Inflammatory macrophage treated with lipopolysaccharide for 4 hours (primary cell): ENCODE measurements at places on chromosomes 5 and 9.

DNA sequence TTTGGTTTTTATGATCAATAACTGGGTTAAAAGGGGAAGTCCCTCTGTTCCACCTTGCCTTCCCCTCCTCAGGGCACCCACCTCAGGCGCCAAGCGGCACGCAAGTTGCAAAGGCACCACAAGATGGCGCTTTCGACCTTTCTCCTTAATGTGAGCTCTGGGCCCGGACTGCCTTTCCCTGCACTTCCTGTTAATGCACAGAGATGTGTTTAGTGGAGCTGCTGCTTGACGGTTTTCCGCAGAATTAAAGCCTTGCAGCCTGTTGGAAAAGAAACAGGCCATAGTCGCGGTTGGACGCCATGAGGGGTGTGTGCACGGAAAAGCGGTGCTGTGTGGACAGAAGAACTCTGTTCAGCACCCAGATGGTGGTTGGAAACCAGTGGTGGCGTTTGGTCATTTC lies 17.9 kb downstream of the CXCL14 start:
- peak; percentile 81 for DNase-seq

DNA sequence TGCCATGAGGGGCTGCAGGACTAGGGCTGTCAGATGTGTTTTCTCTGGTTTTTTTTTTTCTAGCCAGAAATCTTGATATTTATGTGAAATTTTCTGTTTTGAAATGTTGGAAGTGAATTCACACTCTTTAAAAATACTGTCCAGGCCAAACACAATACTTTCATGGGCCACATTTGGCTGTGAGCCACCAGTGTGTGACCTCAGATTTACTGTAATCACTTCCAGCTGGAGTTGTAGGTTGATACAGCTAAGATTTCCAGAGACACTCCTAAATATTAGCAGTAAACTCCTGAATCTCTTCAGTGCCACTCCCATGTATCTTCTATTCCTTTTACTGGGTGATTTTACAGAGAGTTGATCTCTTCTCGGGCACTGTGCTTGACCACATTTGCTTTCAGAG lies 92.2 kb upstream of the CKMT2 start:
- DNase-seq = no peak

GRCh38 chr9:94176608-94177007 lies 82.5 kb upstream of the ZNF169 start:
- no peak for DNase-seq

DNA sequence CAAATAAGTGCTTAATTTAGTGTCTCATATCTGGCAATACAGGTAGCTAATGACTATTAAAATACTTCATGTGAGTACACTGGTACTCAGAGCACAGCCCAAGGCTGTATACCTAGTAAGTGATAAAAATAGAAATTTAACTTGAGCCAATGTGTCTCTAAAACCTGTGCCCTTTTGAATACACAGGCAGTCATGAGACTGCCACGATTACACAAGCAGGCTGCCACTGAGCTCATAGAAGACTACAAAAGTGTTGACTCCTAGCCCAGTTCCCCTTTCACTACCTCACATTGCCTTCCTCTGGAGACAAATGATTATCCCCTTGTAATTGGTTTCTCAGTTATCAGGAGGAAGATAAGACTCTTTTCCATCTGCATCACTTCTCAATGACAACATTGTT lies 66.3 kb upstream of the PAPPA start:
- DNase-seq = peak; percentile 47

DNA sequence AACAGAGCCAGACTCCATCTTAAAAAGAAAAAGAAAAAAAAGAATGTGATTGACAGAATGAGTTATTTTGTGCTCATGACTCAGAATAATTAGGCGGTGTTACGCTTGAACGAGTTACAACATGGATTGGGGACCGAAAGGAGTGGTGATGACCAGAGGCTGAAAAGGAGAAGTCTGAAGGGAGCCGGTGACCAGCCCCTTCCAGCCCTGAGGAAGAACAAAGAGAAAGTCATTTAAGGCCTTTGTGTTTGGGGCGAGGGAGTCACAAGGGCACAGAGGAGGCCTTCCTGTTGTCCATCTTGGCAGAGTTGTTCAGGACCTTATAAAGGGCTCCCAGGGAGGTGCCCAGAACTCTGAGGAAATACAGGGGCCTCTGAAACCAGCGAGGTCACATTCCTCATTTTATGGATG lies 131.6 kb downstream of the GOLPH3 start:
- DNase-seq = peak; percentile 95

DNA sequence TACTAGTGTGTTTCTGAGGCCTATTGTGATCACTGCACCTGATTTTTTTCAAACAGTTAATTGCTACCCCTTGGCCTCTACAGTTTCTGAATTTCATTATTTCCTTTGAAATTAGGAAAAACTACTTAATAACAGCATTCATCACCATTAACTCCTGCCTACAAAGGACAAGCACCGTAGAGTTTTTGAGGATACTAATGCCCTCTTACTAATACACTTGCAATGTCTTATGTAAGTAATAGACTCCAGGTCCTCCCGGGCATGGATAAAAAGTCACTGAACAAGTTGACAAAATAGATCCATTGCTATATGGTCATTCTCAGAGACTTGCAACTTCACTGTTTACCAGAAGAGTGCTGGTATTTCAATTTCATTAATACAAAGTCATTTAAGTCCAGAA lies 1172.5 kb downstream of the CDH12 start:
- no peak for DNase-seq

DNA sequence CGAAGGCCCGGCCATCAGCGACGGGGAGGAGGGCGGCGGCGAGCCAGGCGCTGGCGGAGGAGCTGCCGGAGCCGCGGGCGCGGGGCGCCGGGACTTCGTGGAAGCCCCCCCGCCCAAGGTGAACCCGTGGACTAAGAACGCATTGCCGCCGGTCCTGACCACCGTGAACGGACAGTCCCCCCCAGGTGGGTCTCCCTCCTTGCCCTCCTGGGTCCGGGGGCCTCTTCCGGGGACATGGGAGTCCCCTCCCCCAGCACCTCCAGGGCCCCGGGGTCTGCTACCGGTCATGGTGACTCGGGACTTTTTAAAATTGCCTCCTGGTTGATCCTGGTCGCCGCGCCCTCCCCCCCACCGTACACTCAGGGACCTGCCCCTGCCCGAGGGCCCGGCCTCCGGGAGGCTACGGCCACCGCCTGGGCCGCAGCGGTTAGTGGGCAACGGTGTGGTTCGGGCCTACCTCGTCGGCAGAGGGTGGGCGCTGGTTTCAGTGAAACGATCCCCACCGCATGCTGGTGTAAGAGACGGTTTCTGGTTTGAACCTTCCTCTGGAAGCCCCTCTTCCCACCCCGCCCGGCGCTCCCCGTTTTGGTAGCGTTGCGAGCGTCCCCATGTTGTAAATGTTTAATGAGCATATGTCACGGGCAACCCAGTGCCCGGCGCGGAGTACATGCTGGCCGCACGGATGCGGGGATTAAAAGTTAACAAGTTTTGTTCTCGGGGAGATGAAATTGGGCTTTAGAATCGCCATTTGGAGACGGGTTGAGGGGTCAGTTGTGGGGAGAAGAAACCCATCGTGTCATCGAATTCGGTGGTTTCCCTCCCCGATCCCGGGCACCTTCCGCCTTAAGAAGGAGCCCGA lies 1.1 kb downstream of the LARP1 start:
- peak; percentile 42 for DNase-seq

DNA sequence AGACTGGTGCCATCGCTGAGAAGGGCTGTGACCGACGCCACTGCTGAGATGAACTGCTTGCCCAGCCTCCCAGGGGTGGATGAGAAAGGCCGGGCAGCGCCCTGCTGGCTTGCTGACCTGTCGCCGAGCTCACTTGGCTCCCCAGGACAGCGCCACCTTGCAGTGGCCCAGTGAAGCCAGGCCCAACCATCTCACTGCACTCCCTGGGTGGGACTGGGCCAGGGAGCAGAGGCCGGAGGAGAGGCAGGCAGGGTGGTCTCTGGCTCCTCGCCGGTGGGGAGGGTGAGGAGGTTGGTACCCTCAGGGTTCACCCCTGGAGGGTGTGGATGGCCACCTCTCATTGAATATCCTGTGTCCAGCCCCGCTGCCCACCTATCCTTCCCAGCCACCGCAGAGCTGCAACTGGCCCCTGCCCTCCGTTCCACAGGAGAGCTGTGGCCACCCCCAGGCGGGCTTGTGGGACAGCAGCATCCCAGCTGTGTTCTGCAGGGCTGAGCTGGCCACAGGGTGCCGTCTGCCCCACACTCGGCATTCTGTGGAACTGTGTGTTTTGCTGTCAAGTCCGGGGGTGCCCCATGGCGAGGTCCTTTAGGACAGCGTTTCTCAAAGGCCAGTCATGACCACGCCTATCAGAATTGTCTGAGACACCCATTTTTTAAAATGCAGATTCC lies 41.0 kb upstream of the FCN2 start:
- no peak for DNase-seq

DNA sequence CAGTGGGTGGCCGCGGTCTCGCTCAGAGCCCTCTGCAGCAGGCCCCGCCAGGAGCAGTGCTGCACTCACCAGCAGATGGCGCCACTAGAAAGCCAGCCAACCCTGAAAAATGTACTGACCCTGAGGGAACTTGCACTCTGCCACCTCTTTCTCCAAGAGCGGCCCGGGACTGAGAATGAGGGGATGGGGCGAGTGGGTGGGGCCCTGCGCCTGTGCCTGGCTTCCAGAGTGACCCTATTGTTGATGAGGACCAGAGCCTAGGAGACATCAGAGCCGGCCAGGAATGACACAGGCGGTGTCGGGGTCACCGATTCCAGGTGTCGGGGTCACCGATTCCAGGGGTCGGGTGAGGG lies 2.9 kb upstream of the IL17B start:
- DNase-seq = peak; percentile 55

- no peak for DNase-seq
Observed at GRCh38 chr9:38138276-38138675, 69.2 kb upstream of the SHB start.

GRCh38 chr9:77291714-77292113 lies 114.4 kb downstream of the VPS13A start:
- no peak for DNase-seq

- DNase-seq = peak; percentile 74
Observed at GRCh38 chr9:117825609-117826347, 121.6 kb downstream of the TLR4 start.

GRCh38 chr5:164747371-164747770 lies 1242.0 kb downstream of the MAT2B start:
- no peak for DNase-seq

DNA sequence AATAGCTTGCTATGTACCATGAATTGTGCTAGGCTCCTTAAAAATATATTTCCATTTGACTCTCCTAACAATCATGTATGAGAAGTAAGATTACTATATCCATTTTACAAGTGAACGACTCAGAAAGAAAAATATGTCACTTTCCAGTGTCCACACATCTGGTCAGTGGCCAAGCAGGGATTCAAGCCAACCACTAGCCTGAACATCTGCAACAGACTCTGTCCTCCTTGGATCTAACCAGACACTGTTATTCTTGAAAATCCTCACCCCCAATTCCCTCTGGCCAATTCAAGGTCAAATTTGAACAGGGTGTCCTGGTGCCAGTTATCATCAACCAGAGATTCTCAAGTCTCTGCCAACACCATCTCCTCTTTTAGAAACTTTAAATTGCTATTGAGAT lies 344.1 kb upstream of the WWC1 start:
- DNase-seq = no peak

DNA sequence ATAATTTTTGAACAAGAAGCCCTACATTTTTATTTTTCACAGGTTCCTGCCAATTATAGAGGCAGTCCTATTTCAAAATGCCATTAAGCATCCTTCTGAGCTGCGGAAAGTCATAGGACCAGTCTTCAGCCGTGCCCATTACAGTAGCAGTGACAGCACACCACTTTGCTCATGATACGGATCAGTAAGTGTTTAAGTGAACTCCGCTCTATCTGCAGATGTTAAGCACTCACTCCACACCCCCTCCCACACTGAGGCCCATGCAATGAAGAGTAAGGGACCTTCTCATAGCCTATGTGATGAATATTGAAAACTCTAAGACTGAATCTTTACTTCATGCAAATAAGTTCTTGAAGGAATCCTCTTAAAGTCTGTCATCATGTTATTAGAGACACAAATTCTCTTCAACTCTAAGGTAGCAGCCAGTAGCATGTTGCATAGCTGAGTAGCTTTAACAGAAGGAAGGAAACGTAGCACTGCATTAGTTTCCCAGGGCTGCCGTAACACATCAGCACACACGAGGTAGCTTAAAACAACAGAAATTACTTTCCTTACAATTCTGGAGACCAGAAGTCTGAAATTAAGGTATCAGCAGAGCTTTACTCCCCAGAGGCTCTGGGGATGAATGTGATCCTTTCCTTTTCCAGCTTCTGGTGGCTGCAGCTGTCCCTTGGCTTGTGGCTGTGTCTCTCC lies 20.3 kb upstream of the TAF11L2 start:
- no peak for DNase-seq
